Mesendoderm (in vitro differentiated cells): ENCODE measurements at places on chromosomes 4 and X.

DNA sequence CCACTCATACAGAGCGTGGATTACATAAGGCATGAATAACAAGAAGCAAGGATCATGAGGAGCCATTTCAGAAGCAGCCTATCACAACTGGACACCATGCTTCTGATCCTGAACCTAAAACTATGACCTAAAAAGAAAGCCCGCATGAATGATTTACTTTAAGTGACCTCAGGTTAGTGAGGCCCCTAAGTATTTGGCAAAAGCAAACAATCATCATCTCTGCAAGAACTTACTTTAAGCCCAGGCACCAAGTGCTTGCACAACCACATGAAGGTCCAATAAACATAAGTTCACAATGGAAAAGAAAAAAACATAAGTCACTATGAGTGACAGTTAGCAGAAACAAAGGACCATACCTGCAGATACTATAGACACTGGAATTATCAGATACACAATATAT, 7.9 kb upstream of the MBTPS2 start:
- no peaks in the 10 kb centered on the region for H3K27me3 ChIP-seq
- H3K4me1 ChIP-seq: no peaks in the 10 kb centered on the region
- no peak for DNase-seq
- H3K27ac ChIP-seq: no peak overlapping the region

DNA sequence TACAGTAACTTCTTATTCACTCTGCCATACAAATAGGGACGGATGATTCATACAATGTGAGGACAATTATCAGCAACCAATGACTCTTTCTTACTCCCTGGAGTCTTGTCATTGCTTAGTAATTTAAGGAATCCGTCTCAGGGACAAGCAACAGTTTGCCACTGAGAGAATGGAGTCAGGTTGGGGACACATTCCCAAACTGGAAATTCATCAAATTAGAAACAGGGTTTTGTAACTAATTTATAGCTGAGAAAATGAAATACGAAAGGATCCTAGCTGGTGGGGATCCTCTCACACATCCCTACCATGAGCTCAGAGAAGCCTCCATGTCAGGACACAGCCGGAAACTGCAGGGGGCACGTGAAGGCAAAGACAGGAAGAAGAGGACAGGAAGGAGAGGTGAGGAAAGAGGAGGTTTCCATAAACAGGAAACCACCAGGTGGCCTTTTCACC, 50.4 kb upstream of the KDR start:
- H3K36me3 ChIP-seq: no peaks in the 10 kb centered on the region
- H3K4me1 ChIP-seq: peaks cover 10% of the 10 kb centered on the region
- no peaks in the 10 kb centered on the region for H3K27me3 ChIP-seq
- no peak overlapping the region for H3K4me3 ChIP-seq

GRCh38 chrX:68865300-68865699, 36.5 kb downstream of the EFNB1 start:
- no peak for DNase-seq
- no peak overlapping the region for H3K4me3 ChIP-seq
- peaks cover 3% of the 10 kb centered on the region for H3K4me1 ChIP-seq
- no peaks in the 10 kb centered on the region for H3K27me3 ChIP-seq

DNA sequence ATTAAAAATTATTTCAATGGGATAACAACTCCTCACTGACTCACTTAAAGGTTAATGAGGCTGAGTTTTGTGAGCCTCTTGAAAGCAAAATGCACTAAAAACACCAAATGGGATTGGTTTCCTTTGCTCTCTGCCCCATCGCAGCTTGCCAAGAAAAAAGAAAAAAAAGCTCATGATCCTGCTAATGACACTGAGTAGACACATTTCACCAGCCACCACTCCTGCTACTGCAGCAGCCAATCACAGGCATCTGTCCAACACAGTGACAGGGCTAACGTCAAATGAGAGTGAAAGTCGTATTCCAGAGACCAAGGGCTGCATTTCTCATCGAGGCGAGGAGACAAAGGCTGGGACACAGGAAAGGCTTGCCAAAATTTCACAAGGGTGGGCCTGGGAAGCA, 5.2 kb downstream of the APBB2 start:
- no peaks in the 10 kb centered on the region for H3K27me3 ChIP-seq
- peaks cover 8% of the 10 kb centered on the region for H3K4me1 ChIP-seq
- DNase-seq: peak; percentile 62

- no peaks in the 10 kb centered on the region for H3K27me3 ChIP-seq
- no peak for DNase-seq
- H3K36me3 ChIP-seq: no peaks in the 10 kb centered on the region
- no peak overlapping the region for H3K4me3 ChIP-seq
- H3K27ac ChIP-seq: no peak overlapping the region
- no peaks in the 10 kb centered on the region for H3K4me1 ChIP-seq
These were observed 77.5 kb downstream of the IQCM start for GRCh38 chr4:149738156-149738555.

DNA sequence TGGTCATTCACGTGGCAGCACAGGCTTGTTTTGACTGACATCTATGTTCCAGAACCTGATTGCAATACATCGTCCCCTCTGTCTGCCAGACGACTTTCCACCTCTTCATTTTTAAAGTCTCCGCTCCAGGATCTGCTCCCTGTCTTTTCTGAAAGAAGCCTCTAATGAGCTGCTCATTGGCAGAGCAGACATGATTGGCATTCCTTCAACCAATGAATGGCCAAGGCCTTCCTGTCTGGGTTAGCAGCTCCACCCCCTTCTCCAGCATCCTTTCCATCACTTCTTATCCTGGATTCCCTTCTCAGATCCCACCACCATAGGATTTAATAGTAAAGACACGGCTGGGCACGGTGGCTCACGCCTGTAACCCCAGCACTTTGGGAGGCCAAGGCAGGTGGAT, 202.7 kb upstream of the KLF3 start:
- no peaks in the 10 kb centered on the region for H3K4me1 ChIP-seq
- H3K4me3 ChIP-seq: no peak overlapping the region
- H3K36me3 ChIP-seq: no peaks in the 10 kb centered on the region

GRCh38 chr4:126986005-126986404, 646.8 kb upstream of the INTU start:
- DNase-seq: no peak
- no peaks in the 10 kb centered on the region for H3K27me3 ChIP-seq
- no peaks in the 10 kb centered on the region for H3K4me1 ChIP-seq
- H3K4me3 ChIP-seq: no peak overlapping the region
- no peak overlapping the region for H3K27ac ChIP-seq

DNA sequence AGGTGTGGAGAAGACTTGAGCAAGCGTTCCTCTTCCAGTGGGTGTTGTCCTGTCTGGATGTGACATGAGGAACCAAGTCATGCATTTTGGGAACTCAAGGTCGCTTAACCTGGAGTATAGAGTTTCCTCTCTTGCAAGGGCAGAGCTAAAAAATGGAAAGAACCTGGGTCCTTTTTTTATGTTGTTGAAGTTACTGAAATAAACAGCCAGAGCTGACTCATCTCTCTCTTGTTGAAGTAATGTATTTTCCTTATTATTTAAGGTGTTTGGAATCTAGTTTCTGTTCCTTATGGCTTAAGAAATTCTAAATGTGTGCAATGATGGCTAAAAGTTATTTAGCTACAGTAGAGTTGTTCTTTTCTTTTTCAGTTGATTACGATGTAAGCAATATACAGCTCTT, 314.5 kb downstream of the CAMK2D start:
- no peaks in the 10 kb centered on the region for H3K4me1 ChIP-seq
- no peaks in the 10 kb centered on the region for H3K27me3 ChIP-seq
- H3K27ac ChIP-seq: no peak overlapping the region
- no peak for DNase-seq
- no peak overlapping the region for H3K4me3 ChIP-seq

GRCh38 chrX:34880656-34881055, 61.9 kb upstream of the FAM47B start:
- H3K36me3 ChIP-seq: no peaks in the 10 kb centered on the region
- no peak overlapping the region for H3K4me3 ChIP-seq
- DNase-seq: no peak
- H3K4me1 ChIP-seq: no peaks in the 10 kb centered on the region
- no peak overlapping the region for H3K27ac ChIP-seq
- no peaks in the 10 kb centered on the region for H3K27me3 ChIP-seq

- peak; percentile 14 for DNase-seq
- no peaks in the 10 kb centered on the region for H3K27me3 ChIP-seq
- H3K36me3 ChIP-seq: no peaks in the 10 kb centered on the region
- no peak overlapping the region for H3K4me3 ChIP-seq
These were observed 39.8 kb downstream of the GLRB start for GRCh38 chr4:157115613-157116335.

- peak overlapping the region; percentile 84 for H3K27ac ChIP-seq
- H3K4me3 ChIP-seq: peak overlapping the region; percentile 95
- H3K36me3 ChIP-seq: no peaks in the 10 kb centered on the region
- no peaks in the 10 kb centered on the region for H3K4me1 ChIP-seq
These were observed 571 bp downstream of the CCNI start for GRCh38 chr4:77074981-77075855.

DNA sequence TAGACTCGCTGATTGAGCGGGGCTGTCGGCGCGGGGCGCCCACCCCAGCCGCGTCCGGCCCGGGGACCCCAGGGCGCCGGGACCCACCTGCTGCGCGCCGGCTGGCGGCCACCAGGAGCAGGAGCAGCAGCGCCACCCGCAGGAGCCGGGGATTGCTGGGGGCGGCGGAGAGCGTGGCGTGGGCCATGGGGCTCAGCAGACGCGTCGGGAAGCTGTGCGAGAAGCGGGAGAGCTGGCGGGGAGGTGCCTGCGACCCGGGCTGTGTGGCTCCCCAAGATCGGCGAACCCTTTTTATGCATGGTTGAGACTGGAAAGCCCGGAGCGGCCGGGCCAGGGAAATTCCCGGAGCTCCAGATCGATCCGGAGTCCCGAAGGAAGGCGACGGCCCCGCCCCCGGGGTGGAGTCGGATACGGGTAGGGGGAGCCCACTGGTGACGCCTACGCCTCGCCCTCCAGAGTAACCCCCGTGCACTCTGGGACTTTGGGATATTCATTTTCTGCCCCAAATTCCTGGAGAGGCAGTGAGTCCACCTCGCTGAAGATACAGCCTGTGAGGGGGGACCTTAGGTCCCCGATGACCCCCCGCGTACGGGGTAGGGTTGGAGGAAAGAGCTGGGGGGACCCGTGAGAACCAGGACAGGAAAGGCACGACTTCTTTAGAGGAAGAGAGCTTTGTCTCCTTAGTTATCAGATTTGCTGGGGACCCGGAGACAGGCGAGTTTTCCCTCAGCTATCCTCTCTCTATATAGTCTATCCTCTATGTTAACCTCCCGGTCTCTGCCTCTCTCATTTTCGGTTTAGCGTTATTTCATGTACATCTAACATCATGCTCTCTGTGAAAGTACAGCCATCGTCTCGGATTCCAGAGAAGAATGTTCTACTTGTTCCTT, at the start of gene CXCL3:
Gene CXCL3 (minus strand): TSS at position 265 of the 890 bp plus-strand sequence. CDS start 78 bp downstream, at position 187.
- H3K4me1 ChIP-seq: peaks cover 3% of the 10 kb centered on the region
- peak; percentile 67 for DNase-seq
- no peak within 1 kb of the TSS for H3K27ac ChIP-seq
- no peaks in the 10 kb centered on the region for H3K36me3 ChIP-seq
- peak within 1 kb of the TSS; percentile 51 for H3K4me3 ChIP-seq

DNA sequence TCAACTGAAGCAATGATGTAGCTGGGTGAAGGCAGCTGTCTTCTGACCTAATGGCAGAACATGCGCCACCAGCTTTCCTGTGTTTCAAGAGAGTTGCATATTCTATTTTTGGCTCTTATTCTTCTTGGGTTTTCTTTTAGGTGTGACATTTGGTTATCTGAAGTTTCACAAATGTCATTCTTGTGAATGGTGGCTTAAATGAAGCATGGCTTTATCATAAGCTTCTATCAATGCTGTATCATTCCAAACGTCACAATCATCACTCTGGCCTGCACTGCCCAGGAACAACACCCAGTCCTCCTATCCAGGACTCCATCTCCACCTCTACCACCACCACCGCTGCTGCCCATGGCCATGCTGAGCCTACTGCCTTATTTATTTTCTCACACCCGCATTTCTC, 69.7 kb upstream of the WWC2 start:
- DNase-seq: no peak
- H3K36me3 ChIP-seq: no peaks in the 10 kb centered on the region
- no peaks in the 10 kb centered on the region for H3K4me1 ChIP-seq
- H3K4me3 ChIP-seq: no peak overlapping the region

GRCh38 chr4:88527787-88528186, 4.2 kb upstream of the PYURF start:
- no peaks in the 10 kb centered on the region for H3K4me1 ChIP-seq
- H3K27ac ChIP-seq: no peak overlapping the region
- no peak overlapping the region for H3K4me3 ChIP-seq
- DNase-seq: no peak

- DNase-seq: no peak
- peaks cover 3% of the 10 kb centered on the region for H3K4me1 ChIP-seq
- no peak overlapping the region for H3K27ac ChIP-seq
- H3K36me3 ChIP-seq: no peaks in the 10 kb centered on the region
- no peaks in the 10 kb centered on the region for H3K27me3 ChIP-seq
These were observed 206.1 kb downstream of the PPP3CA start for GRCh38 chr4:101141230-101141629.

- no peaks in the 10 kb centered on the region for H3K27me3 ChIP-seq
- peaks cover 3% of the 10 kb centered on the region for H3K4me1 ChIP-seq
- H3K36me3 ChIP-seq: no peaks in the 10 kb centered on the region
- DNase-seq: peak; percentile 81
- H3K27ac ChIP-seq: no peak overlapping the region
These were observed 72.9 kb upstream of the STIM2 start for GRCh38 chr4:26787461-26788340.

DNA sequence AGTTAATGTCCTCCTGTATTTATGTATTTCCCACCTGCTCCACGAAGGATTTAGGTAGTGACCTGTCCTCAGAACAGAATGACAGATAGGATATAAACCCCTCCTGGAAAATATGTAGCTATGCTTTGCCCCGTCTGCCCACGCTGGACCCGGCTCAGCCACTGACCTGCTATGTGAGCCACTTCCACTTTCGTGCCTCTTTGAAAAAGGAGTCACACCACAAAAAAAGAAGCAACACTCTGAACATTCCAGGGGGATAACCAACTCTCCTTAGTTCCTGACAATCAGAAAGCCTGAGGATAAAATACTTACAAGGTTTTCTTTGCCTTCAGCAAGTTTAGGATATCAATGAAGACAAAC, 11.1 kb downstream of the ACSL1 start:
- no peaks in the 10 kb centered on the region for H3K27me3 ChIP-seq
- no peak for DNase-seq
- no peak overlapping the region for H3K4me3 ChIP-seq
- H3K36me3 ChIP-seq: no peaks in the 10 kb centered on the region
- peaks cover 2% of the 10 kb centered on the region for H3K4me1 ChIP-seq

DNA sequence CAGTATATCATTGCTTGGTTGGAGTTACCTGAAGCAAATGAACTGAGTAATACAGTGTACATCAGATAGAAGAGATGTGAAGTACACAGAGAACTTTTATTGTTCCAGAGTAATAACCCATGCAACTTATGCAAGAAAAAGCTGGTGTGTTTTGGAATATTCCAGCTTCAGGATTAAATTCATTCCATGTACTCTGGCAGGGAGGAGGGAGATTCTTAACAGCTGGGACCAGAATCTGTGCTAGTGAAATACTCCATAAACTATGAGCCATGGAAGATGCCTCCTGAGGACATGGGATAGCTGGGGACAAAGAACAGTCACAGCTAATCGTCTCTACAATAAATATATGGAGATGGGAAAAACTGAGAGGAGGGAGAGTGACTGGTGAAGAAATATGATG, 101.6 kb upstream of the OTUD4 start:
- no peaks in the 10 kb centered on the region for H3K27me3 ChIP-seq
- no peak for DNase-seq
- H3K4me3 ChIP-seq: no peak overlapping the region
- no peaks in the 10 kb centered on the region for H3K36me3 ChIP-seq
- no peaks in the 10 kb centered on the region for H3K4me1 ChIP-seq

GRCh38 chrX:15786915-15787314, 3.4 kb upstream of the ZRSR2 start:
- DNase-seq: no peak
- no peaks in the 10 kb centered on the region for H3K36me3 ChIP-seq
- no peak overlapping the region for H3K27ac ChIP-seq
- H3K27me3 ChIP-seq: no peaks in the 10 kb centered on the region

GRCh38 chrX:55006827-55007621, 6.9 kb downstream of the APEX2 start:
- H3K27me3 ChIP-seq: no peaks in the 10 kb centered on the region
- no peak for DNase-seq
- no peaks in the 10 kb centered on the region for H3K36me3 ChIP-seq
- no peak overlapping the region for H3K4me3 ChIP-seq
- H3K27ac ChIP-seq: no peak overlapping the region
